ENCODE measurements at places on chromosomes 4 and X.

DNA sequence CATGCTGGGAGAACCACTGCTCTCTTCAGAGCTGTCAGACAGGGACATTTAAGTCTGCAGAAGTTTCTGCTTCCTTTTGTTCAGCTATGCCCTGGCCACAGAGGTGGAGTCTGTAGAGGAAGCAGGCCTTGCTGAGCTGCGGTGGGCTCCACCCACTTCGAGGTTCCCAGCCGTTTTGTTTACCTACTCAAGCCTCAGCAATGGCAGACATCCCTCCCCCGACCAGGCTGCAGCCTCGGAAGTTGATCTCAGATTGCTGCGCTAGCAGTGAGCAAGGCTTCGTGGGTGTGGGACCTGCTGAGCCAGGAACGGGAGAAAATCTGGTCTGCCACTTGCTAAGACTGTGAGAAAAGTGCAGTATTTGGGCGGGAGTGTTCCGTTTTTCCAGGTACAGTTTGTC is 118.9 kb downstream of the SLC10A6 start:
- DNase-seq: no peak

- peak; percentile 13 for DNase-seq
Measured at GRCh38 chr4:7124689-7125442, 57.0 kb upstream of the GRPEL1 start.

GRCh38 chr4:23866450-23867075 is 23.3 kb downstream of the PPARGC1A start:
- no peak for DNase-seq

DNA sequence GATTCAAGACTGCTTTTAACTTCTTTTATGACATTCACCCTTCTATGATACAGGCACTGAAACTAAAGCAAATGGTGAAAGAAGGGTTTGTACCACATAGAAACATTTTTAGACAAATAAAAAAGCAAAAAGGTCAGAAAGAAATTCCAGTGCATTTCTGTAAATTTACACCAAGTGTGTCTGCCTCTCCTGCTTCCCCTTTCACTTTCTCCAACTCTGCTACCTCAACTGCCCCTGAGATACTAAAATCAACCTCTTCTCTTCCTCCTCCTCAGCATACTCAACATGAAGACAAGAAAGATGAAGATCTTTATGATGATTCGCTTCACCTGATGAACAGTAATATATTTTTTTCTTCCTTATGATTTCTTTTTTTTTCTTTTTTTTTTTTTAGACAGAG is 187.9 kb downstream of the LRBA start:
- no peak for DNase-seq

DNA sequence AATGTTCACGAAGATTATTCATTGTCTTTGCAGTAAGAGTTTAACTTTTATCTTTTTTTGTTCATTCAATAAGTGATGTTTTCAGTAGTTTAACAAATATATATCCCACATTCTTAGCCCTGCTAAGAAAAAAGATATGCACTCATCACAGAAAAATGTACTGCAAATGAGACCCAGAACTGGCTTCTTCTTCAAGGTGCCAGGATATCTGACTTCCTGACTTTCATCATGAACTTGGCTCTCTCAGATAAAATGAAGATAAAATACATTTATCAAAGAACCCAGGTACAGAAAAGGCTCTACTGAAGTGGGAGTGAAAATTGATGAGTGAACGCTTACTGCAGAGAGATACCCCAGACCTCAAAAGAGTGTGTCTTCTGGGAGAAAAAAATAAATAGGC is 177.8 kb upstream of the DKK2 start:
- no peak for DNase-seq

- peak; percentile 82 for DNase-seq
Measured at GRCh38 chrX:53441531-53442321, 7.6 kb upstream of the HSD17B10 start.

DNA sequence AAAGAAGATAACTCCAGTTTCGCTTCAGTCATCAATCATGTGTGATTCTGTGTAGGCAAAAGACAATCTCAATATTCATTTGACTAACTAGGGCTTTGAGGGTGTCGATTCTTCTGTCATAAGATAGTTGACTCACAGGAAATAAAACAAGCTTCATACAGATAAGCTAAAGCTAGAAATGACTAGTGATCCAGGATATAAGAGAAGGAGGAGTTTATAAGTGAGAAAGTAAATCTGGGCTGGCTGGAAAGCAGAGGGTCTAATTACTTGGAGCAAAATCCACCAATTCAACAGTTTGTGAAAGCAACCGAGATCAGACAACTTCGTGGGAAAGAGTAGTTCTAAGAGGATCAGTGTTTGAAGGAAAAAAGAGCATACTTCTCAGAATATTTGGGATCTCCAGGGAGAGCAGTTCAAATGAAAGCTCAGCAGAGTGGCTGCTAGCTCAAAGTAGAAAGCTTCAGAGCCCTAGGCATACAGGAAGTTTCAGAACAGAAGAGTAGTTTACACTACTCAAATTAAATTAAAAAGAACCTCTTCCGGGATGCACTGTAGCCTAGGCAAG is 429.3 kb downstream of the INPP4B start:
- no peak for DNase-seq

DNA sequence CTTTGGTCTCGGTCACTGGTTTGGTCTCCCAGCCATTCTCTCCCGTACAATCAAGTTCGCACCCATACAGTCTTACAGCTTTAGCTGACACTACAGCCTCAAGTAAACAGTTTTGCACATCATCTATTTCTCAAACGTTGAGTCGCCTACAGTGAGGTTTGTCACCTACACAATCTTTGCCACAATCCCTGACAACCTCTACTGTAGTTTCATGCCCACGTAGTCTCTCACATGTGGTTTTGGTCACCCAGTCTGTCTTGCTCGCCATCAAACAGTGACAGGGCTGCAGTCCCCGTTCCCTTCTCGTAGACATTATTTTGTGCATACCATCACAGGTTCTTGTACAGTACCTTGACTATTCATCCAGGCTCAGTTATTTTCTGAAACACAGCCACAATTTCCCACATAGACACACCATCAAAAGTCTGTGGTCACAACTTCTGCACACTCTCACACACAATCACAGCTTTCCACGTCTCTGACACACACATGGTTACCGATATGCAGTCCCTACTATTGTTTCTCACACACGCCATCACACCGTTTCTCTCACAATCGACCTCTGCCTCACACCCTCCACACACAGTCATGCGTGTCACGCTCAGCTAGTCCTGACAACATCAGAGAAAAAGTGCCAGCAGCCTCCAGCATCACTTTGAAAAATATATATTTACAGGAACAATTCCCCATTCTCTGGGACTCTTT is 5.3 kb upstream of the CFP start:
- DNase-seq: no peak

- DNase-seq: no peak
Measured at GRCh38 chrX:13966071-13966792, 63.5 kb downstream of the GEMIN8 start.

DNA sequence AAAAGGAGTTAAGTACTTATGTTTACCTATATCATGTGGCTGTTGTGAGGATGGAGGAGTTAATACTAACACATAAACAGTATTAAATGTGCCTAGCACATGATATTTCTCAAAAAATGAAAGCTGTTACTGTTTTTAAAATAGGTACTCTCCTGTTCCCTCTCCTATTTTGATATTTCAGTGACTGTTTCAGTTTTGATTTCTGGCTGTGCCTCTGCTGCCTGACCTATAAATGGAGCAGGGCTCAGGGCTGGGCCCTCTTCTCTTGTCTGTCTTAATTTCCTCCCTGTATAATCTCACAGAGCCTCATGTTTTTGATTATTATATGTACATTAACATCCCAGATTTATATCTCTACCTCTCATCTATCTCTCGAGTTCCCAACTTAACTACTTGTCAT is 93.3 kb downstream of the UGT8 start:
- no peak for DNase-seq

GRCh38 chr4:18012134-18012806 is 9.3 kb downstream of the LCORL start:
- DNase-seq: no peak

GRCh38 chr4:1593881-1594345 is 90.2 kb downstream of the FAM53A start:
- no peak for DNase-seq

GRCh38 chr4:112888622-112889021 is 160.8 kb upstream of the ANK2 start:
- DNase-seq: no peak

DNA sequence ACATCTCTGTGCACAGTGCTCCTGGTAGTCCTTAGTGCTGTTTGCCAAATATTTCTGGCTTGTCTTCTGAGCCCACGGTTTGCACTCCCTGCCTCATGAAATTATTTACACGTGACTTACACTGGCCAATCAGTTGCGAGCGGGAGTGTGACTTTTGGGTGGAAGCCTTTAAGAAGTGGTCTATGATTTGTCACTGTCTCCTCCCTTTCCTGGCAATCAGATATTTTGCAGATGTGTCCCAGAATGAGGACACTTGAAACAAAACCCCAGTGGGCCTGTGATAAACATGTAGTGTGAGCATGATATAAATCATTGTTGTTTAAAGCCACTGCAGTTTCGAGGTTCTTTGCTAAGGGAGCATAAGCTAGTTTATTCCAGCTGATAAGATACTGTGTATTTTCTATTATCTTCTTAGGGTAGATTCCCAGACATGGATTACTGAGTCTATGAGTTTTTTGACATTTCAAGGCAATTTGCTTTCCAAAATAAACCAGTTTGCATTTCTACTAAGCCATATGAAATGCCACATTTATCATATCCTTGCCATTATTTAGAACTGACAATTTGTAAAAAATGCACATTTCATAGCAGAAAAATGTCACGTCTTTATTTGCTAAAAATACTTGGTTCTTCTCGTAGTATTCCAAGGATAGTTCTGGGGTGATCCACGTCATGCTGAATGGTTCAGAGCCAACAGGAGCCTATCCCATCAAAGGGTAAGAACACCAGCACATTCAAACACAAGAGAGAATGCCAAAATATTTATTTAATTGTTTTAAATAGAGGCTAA is 12.0 kb downstream of the BST1 start:
- no peak for DNase-seq

DNA sequence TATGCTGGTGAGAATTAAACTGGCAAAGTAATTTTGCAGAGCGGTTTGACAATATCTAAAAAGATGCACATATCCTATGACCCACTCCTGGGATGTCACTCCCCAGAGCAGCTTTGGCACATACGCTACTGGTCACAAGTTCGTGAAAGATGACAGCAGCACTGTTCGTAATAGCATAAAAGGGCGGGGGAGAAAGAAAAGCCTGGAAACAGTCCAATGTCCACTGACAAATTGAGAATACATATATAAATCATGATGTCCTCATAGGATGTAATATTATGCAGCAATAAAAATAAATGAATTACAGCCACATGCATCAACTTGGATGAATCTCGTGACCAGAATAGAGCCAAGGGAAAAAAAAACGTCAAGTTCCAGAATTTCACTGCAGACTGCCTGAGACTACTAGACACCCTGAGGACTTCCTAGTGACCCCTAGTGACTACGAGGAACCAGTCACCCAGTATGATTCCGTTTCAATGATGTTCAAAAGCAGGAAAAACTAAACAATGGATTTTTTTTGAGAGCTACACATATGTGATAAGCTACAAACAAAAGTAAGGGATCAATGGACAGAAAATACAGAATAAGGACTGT is 1.8 kb downstream of the PCSK1N start:
- DNase-seq: no peak

- no peak for DNase-seq
Measured at GRCh38 chrX:153901753-153902140, 2.7 kb upstream of the AVPR2 start.

DNA sequence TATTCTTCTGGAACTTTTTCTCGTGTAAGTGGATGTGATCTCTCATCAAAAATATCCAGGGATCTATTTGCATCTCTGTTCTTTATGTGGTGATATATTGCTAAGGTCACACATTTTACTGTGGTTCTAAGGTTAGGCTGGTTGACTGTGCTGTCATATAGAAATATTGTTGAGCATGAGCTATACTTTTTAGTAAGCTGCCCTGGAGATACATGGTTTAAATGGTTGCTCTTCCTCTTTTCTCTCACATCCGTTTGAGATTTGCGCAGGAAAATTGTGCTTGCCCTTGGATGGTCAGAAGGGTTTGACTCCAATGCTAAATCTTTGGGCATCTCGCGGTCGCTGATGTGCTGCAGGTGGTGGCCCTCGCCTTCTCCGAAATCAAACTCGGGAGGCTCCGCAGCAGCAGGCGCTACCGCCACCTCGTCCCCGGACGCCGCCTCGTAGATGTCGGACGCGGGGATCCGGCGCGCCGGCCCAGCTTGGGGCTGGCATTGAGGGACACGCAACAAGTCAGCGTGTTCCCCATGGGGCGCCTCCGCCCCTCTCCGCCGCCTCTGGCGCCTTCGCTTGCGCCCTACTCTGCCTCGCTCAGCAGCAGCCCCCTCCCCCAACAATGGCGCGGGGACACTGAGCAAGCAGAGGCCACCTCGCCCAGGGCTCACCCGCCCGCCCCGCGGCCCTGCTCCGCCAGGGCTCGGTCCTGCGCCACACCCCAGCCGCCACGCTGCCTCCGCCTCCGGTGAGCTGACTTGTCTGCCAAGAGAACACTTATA is 154.5 kb downstream of the MSN start:
- DNase-seq: peak; percentile 6

GRCh38 chr4:51836549-51836948 is 6.4 kb upstream of the DCUN1D4 start:
- DNase-seq: no peak

- no peak for DNase-seq
Measured at GRCh38 chr4:64724689-64725088, 315.4 kb upstream of the TECRL start.

- DNase-seq: no peak
Measured at GRCh38 chr4:56874166-56874565, 33.5 kb upstream of the REST start.
